ENCODE measurements at places on chromosomes 5 and 9.
A peak's percentile ranks its signal among the peaks of the same experiment; 100 is the strongest.

GRCh38 chr5:181108578-181109165 lies 22.3 kb downstream of the OR2V1 start:
- DNase-seq = no peak

- no peak for DNase-seq
Measured at GRCh38 chr9:130635721-130636647, 28.4 kb upstream of the PRDM12 start.

DNA sequence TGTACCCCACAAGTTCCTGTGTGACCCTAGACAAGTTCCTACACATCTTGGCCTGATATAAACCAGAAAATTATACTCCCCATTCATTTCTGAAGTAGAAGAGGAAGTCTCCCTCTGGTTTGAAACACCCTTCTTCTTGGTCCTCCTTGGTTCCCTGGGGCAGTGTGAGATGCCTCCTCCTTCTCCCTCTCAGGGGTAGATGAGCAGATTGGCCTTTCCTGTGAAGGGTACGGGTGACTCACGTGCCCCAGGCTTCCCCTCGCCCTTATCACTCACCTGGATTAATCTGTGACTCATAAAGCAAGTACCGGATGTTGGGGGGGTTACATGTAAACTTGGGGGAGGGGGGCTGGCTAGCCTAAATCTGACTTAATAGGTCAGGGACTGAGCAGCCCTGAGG lies 11.1 kb upstream of the AQP3 start:
- peak; percentile 67 for DNase-seq

DNA sequence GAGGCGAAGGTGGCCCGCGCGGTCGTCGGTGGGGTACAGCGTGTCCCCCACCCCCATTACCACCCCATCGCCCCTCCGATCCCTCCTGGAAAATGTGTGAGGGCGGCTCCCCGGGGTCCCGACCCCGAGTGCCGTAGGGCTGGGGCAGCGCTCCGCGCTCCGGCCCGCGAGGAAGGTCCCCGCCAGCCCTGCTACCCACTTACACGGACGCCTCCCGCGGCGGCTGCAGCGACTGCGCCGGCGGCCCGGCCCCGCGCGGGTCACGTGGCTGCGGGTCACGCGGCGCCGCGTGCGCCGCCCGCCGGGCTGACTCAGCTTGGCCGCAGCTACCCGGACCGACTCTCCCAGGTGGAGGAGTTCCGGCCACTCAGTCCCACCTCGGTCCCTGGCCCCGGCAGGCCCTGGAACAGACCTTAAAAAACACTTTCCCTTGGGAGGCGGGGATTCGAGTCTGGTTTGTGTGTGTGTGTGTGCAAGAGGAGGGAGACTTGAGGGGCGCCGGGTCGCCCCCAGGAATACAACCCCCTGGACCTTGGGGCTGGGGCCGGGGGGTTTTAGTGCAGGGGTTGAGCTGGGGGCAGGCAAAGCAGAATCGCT lies at the start of gene GNPDA1:
Gene GNPDA1, minus strand, starts transcription at position 236 of the 597 bp plus-strand sequence. CDS start 992 bp downstream, outside the sequence.
- peak; percentile 63 for DNase-seq

- DNase-seq = no peak
Measured at GRCh38 chr5:93960042-93960441, 218.6 kb upstream of the POU5F2 start.

DNA sequence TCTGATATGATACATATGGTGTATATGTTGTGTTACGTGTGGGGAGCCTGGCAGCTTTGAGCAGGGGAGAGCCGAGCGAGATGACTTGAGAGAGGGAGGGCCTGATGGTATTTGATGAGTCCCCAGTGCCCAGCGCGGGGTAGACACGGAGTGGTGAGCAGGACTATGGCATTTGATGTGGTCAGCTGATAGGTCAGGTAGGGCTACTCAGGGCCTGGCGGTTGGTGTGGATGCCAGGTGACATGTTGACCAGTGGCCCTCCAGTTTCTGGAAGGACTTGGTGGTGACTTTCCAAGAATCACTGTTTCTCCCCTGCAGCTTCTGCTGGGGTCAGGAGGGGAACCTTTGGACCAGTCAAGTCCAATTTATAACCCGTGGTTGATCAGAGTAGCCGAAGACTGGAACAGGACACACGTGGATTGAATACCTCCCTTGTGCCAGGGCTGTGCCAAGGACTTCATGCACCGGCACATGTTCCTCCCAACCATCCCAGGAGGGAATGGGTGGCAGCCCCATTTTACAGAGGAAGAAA lies 148.8 kb downstream of the RGS3 start:
- no peak for DNase-seq

GRCh38 chr5:137361280-137361679 lies 137.8 kb downstream of the SPOCK1 start:
- no peak for DNase-seq

- no peak for DNase-seq
Measured at GRCh38 chr5:75640395-75640794, 29.1 kb downstream of the ANKDD1B start.

- DNase-seq = no peak
Measured at GRCh38 chr5:128913551-128913950, 51.7 kb upstream of the SLC27A6 start.

DNA sequence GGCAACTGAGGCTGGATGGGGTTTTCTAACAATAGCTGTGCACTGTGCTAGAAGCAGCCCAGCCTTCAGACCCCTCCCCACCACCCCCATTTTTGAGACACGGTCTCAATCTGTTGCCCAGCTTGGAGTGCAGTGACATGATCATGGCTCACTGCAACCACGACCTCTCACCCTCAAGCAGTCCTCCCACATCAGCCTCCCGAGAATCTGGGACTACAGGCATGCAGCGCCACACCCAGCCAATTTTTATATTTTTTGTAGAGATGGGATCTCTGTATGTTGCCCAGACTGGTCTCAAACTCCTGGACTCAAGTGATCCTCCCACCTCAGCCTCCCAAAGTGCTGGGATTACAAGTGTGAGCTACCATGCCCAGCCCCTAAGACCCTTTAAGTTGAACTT lies 182.5 kb downstream of the DRD1 start:
- DNase-seq = no peak

GRCh38 chr5:176901260-176902101 lies 2.3 kb upstream of the HK3 start:
- DNase-seq = no peak

DNA sequence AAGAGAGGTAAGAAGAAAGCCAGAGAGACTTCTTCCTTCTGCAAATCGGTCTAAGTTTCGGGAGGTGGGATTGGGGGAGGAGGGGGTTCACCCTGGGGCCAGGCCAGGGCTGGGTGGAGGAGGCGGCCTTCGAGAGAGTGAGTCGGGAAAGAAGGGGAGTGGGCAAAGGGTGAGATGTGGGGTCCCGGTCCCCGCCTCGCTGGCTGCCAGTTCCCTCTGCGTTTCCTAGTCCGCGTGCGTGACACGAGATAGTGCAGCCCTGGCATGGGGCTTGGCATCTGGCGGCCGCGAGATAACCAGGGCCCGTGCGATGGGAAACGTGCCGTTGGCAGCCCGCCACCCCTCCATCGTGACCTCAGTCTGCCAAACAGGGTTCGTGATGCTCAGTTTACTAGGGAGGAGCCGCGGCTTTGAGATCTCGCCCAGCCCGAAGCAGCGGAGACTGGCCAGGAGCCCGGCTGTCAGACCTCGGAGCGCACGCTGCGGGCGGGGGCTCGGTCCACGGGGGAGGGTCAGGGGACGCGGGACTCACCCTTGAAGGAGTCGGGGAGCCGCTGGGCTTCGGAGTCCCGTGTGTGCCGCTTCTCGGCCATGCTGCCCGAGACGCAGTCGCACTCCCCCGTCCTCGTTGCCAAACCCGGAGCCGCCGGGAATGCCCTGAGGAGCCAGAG lies at the start of gene STOM:
Gene STOM, minus strand, starts transcription at position 656 of the 671 bp plus-strand sequence. Its CDS starts 63 bp downstream, at position 593.
- no peak for DNase-seq

GRCh38 chr9:96476591-96476990 lies 26.6 kb downstream of the HABP4 start:
- DNase-seq = no peak

Data from stimulated activated naive CD8-positive, alpha-beta T cell treated with anti-CD3 and anti-CD28 coated beads, Interleukin-15, amount 100 ng/mL, for 72 hours (primary cell).